Testis (tissue), 5 donors: ENCODE measurements at places on chromosomes 2 and 18.
A peak's percentile ranks its signal among the peaks of the same experiment; 100 is the strongest.

- H3K4me3 ChIP-seq = no peak overlapping the region
- H3K27ac ChIP-seq = no peak overlapping the region
- no peak for DNase-seq
Observed at GRCh38 chr2:171409436-171409971, 24.3 kb downstream of the METTL8 start.

DNA sequence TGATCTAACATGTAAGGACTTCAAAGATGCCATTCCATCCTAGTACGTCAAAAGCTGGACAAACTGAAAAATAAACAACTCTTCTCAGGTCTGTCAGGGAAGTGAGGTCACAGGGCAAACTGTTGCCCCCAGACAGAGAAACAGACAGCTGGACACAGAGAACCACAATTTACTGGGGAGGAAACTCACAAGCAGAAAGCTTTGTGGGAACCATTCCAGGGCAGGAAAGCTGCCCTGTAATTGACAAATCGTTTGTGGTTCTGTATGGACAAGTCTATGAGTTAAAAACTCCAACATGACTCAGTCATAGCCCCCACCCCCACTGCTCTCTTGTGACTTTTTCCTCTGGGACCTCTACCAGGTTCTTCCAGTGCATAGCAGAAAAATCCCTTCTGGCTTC, 28.4 kb downstream of the MCEE start:
- H3K27me3 ChIP-seq = no peaks in the 10 kb centered on the region
- no peaks in the 10 kb centered on the region for H3K4me1 ChIP-seq
- DNase-seq = no peak
- H3K36me3 ChIP-seq = no peaks in the 10 kb centered on the region

DNA sequence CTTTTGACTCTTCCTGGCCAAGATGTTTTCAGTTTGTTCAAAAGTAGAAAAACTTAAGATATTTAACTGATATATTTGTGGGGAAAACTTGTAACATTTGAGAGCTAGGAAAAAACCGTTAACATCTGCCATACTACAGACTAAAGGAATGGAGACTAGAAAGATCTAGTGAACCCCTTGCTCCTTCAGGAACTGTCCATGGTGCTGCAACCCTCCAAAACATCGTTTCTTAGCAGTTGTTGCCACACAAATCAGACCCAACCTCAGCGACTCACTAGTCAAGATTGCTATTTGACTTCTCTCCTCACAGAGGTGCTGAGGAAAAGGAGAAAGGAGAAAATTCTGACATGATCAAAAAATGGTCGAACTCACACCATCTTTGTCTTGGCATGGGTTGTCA, 393.8 kb upstream of the LYPD1 start:
- H3K36me3 ChIP-seq = no peaks in the 10 kb centered on the region
- H3K4me3 ChIP-seq = no peak overlapping the region
- H3K27ac ChIP-seq = no peak overlapping the region
- peak; percentile 20 for DNase-seq

DNA sequence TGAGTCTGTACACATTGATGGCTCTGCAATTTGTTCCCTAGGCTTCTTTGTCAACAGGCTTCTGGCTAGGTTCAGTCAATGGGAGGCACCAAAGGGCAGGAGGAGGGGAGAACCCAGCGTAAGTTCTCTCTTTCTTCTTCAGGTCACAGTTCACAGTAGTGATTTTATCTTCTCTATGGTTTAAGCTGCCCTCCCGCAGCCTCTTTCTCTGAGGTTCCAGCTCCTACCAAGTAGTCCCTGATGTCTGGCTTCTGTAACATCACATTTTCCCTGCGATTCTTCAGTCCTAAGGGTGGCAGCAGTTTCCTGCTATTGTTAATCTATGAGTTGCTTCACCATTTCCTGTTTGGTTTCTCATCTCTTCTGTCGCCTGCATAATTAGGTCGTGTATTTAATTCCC, 107.4 kb downstream of the CPO start:
- H3K27me3 ChIP-seq = no peaks in the 10 kb centered on the region
- no peak overlapping the region for H3K27ac ChIP-seq
- H3K4me3 ChIP-seq = no peak overlapping the region
- DNase-seq = no peak
- no peaks in the 10 kb centered on the region for H3K4me1 ChIP-seq

DNA sequence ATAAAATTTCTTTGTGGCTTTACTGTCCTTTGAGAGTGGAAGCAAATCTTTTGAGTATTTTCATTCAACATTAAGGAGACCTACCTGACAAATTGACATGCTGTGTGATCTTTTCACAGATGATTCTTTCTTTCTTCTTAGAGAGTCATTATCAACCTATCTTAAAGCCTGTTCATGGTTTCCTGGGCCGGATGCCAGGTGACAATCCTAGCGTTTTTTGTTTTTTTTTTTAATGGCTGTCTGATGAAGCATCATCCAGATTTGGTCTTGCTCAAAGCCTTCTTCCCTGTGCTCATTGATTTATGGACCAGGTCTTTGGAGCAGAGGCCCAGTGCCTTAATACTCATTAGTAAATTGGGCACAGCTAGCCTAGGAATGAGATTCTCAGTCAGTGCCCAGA, 9.8 kb upstream of the MGAT5 start:
- H3K27ac ChIP-seq = no peak overlapping the region
- H3K4me1 ChIP-seq = peaks cover 3% of the 10 kb centered on the region
- no peak overlapping the region for H3K4me3 ChIP-seq
- H3K36me3 ChIP-seq = no peaks in the 10 kb centered on the region

- H3K36me3 ChIP-seq = no peaks in the 10 kb centered on the region
- no peak for DNase-seq
- H3K4me1 ChIP-seq = peaks cover 43% of the 10 kb centered on the region
Observed at GRCh38 chr2:200341376-200341775, 34.9 kb downstream of the SPATS2L start.

DNA sequence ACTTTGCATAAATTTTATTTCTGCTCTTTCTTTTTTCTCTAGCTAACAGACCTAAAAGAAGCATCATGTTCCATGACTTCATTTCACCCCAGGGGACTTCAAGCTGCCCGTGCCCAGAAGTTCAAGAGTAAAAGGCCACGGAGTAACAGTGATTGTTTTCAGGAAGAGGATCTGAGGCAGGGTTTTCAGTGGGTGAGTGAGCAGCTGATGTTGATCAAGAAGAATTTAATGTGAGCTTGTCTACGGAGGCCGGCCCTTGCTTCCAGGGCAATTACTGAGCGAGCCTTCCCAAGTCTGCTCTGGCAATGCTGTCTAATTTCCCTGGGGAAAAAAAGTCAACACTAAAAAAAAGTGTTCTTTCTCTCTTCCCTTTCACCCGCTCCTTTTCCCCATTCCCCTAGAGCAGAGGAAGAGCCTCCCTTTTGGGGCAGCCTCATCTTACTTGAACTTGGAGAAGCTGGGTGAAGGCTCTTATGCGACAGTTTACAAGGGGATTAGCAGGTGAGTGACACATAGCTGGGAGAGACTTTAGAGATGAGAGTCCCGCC, 1.2 kb downstream of the CDK15 start:
- H3K4me3 ChIP-seq = no peak overlapping the region
- H3K27me3 ChIP-seq = no peaks in the 10 kb centered on the region
- peaks cover 9% of the 10 kb centered on the region for H3K4me1 ChIP-seq
- DNase-seq = peak; percentile 60
- H3K36me3 ChIP-seq = no peaks in the 10 kb centered on the region
- H3K27ac ChIP-seq = no peak overlapping the region

DNA sequence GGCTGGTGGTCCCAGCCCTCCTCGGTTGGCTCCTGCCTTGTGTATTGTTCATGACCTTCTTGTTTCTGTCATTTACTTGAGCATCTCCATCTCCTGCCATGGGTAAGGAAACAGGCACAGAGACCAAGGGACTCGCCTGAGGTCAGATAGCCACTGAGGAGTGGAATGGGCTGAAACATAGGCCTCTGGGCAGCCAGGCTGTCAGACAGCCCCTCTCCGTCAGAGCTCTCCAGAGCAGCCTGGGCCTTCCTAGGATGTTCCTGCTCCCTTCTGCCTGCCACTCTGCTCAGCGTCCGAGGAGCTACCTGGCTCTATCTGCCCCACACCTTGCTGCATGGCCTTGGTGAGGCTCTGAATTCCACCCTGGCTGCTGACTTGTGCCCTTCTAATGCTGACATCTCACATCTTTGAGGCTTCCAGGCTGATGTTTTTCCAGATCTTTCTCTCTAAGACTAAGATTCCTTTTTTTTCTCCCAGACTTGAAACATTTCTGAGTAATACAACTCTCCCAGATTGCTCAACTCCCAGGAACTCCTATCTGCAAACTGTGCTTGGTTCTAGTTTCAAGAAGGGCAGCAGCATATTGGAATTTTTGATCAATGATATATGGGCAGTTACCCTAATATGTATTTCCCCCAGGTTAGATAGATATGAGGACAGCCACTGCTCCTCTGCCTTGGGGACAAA, 67.7 kb downstream of the MCFD2 start:
- H3K27me3 ChIP-seq = no peaks in the 10 kb centered on the region
- H3K4me3 ChIP-seq = no peak overlapping the region
- no peaks in the 10 kb centered on the region for H3K36me3 ChIP-seq
- DNase-seq = no peak
- H3K27ac ChIP-seq = peak overlapping the region; percentile 84
